GDM1 (cell line): ENCODE measurements at places on chromosomes 7 and 10.
A peak's percentile ranks its signal among the peaks of the same experiment; 100 is the strongest.

DNA sequence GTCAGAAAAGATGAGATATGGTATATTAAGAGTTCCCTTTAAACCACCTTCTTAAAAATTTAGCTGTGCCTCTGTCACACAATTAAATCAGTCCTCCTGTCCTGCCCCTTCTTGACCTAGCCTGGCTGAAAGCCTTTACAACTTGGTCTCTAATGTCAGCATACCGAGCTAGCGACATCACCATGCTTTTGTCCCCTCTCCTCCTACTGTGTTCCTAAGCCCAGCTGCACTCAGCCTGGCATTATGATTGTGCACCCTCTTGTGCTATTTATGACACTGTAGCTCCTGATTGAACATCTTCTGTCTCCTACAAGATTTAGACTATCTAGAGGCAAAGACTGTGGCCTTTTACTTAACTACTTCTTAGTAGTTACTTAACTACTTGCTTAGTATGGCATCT, 29.2 kb downstream of the TDRD1 start:
- DNase-seq = no peak

GRCh38 chr7:85185424-85186082, 1.3 kb downstream of the SEMA3D start:
- peak; percentile 16 for DNase-seq

DNA sequence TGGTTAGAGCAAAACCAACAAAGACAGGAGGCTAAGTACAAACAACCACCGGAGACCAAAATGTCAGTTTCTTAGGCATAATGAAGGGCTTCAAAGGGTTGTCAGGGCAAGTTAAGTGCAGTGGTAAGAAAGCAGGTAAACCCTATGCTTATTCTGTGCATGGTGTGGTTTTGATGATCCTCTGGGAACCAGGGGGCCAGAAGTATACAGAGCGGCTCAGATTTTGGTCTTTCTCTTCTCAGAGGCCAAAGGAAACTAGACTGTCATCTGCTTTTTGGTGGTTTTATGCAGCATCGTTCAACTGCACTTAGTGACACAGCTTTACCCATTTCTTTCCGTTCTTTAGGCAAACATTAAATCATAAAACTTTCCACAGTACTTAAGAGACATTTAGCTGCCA, 332.7 kb upstream of the CELF2 start:
- DNase-seq = no peak

- DNase-seq = no peak
These were observed 728 bp downstream of the CAV2 start for GRCh38 chr7:116500078-116500853.

DNA sequence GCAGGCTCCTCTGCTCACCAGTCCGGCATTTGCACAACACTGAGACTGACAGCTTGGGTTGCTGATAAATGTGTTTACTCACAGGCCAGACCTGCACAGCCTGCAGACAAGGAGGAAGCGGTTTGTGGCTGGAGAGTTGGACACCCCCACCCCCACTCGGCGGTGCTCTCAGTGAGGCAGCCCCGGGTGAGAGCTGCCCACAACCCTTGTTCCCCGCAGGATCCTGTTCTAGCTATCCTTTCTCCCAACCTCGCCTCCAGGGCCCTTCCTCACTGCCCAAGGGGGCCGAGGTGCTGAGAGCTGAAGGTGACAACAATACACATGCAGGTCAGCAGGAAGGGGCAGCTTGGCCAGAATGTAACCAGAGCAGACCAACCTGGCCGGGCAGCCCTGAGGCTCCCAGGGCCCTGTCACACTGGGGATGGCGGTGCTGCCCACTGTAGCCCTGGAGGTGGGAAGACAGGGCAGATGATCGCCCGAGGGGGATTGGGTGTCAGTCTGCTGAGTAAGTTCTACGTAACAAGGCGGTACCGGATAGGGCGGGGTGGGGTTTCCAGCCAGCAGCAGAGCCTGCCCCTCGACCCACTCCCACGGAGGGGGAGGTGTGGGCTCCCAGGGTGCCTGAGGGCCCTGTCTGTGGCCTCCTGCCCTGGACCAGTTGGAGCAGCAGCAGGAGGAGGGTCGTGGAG, 2.1 kb upstream of the ADAM8 start:
- DNase-seq = peak; percentile 84

GRCh38 chr10:31299119-31299518, 19.9 kb upstream of the ZEB1 start:
- no peak for DNase-seq

- DNase-seq = no peak
These were observed 88.9 kb downstream of the FAM13C start for GRCh38 chr10:59273445-59273844.

DNA sequence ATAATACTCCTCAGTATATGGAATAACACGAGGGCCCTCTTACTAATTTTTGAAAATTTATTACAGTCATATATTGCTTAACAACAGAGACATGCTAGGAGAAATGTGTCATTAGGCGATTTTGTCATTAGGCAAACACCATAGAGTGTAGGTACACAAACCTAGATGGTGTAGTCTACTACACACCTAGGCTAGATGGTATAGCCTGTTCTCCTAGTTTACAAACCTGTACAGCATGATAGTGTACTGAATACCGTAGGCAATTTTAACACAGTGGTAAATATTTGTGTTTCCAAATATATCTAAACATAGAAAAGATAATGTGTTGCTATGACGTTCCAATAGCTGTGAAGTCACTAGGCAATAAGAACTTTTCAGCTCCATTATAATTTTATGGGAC, 12.8 kb downstream of the OR2F1 start:
- DNase-seq = no peak

DNA sequence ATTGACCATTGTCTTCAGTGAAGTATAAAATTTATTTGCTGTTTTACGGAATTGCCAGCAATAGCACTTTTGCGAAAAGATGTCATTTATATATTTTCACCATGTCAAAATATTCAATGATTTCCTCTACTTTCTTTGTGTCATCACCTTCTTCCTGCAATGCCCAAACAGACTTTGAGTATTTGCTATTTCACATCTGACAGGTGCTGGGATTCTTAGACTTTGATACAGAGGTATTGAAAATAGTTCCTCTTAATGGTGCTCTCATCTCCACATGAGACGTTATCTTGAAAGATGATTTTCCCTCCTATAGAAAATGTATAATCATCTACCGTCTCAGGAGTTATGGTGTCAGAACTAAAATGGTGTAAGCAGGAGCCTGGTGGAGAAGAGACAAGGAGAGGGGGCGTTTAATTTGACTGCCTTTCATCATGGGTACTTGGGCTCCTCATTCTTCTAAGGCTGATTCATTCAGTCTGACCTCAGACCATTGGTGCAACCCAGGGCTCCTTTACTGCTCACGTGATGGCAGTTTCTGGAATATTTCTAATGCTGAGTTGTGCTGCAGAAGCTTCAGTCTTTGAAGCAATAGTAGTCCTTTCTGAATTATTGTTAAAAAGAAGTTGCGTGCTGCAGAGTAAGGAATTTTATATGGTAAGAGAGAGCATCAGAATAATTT, 404.6 kb downstream of the PHTF2 start:
- no peak for DNase-seq
